ENCODE measurements at places on chromosomes 13 and 19. TPM values are rescaled to one million over a fixed set of nuclear protein-coding genes. Genes with fewer than 3 reads are reported as not detected.

DNA sequence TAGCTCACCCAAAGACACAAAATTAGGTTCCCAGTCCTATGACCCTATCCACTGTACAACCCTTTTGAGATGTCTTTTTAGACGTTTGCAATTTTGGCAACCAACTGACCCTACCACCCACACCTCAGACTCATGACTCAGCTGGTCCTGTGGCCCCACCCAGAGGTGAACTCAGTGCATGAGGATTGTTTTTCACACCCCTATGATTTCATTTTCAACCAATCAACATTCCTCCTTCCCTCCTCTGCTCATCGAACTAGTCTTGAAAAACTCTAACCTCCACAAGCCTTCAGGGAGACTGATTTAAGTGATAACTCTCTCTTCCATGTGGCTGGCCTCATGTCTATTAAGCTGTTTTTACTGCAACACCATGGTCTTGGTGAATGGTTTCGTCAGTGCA is 350.7 kb downstream of the UQCRFS1 start:
- no peak overlapping the region for H3K27ac ChIP-seq
- H3K4me3 ChIP-seq: no peak overlapping the region
- H3K36me3 ChIP-seq: no peaks in the 10 kb centered on the region
- H3K4me1 ChIP-seq: peaks cover 7% of the 10 kb centered on the region

GSX1 gene
- total RNA-seq: not detected

MADCAM1 gene
- 0.90 TPM for total RNA-seq

DPF1 gene
- total RNA-seq: not detected

GRCh38 chr13:33034882-33035520 is 18.8 kb downstream of the KL start:
- no peak overlapping the region for H3K27ac ChIP-seq
- H3K4me1 ChIP-seq: peaks cover 4% of the 10 kb centered on the region
- H3K36me3 ChIP-seq: no peaks in the 10 kb centered on the region
- H3K27me3 ChIP-seq: no peaks in the 10 kb centered on the region
- DNase-seq: no peak

VSTM2B gene
- total RNA-seq: not detected

C1QTNF9B gene
- not detected for total RNA-seq

GRCh38 chr19:10603873-10604459 is 16.9 kb upstream of the AP1M2 start:
- H3K4me1 ChIP-seq: peaks cover 2% of the 10 kb centered on the region
- H3K27ac ChIP-seq: peak overlapping the region; percentile 68
- no peak for DNase-seq
- H3K4me3 ChIP-seq: no peak overlapping the region
- H3K36me3 ChIP-seq: no peaks in the 10 kb centered on the region

NLRP5 gene
- not detected for total RNA-seq

DNA sequence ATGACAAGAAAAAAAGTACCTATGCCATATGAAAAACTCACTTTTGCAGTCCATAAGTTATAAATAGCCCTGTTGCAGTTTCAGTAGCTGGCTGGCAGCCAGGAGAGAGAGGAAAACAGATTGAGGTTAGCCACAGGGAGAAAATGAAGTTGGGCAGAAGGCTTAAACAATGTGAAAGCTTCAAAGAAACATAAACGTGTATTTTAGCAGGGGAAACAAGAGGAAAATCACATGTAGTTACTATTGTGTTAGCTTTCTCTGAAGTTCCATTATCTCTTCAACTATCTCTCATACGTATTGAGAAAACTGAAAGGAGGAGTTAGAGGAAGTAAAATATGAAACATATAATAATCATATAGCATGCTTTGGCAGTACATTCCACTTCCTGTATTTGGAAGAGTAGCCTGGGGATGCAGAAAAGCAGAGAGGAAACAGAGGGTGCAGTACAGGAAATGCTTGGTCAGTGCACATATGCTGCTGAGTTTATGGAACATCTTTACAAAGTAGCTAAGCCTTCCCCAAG is 1551.1 kb downstream of the EFNB2 start:
- H3K4me1 ChIP-seq: no peaks in the 10 kb centered on the region
- H3K4me3 ChIP-seq: no peak overlapping the region
- H3K27ac ChIP-seq: no peak overlapping the region
- no peak for DNase-seq
